Activated CD8-positive, alpha-beta T cell treated with anti-CD3 and anti-CD28 coated beads, Interleukin-2, amount 10 ng/mL, durations not matched to agents 7 days and 5 days (primary cell): ENCODE measurements at places on chromosomes 1 and 21. TPM values are rescaled to one million over a fixed set of nuclear protein-coding genes. Genes with fewer than 3 reads are reported as not detected.

- H3K4me1 ChIP-seq: peaks cover 6% of the 10 kb centered on the region
- no peak overlapping the region for H3K27ac ChIP-seq
- H3K4me3 ChIP-seq: no peak overlapping the region
- no peak for DNase-seq
These were observed 32.4 kb downstream of the STYXL2 start for GRCh38 chr1:167126317-167126716.

GRCh38 chr1:119327450-119328155 is 41.0 kb upstream of the HAO2 start:
- peaks cover 7% of the 10 kb centered on the region for H3K27me3 ChIP-seq
- peak; percentile 32 for DNase-seq
- H3K4me3 ChIP-seq: peak overlapping the region; percentile 63
- H3K4me1 ChIP-seq: peaks cover 37% of the 10 kb centered on the region
- no peaks in the 10 kb centered on the region for H3K36me3 ChIP-seq

GRCh38 chr21:28333578-28334075 is 659.0 kb downstream of the LTN1 start:
- DNase-seq: no peak
- H3K4me3 ChIP-seq: no peak overlapping the region
- H3K27me3 ChIP-seq: no peaks in the 10 kb centered on the region

- H3K36me3 ChIP-seq: no peaks in the 10 kb centered on the region
- no peaks in the 10 kb centered on the region for H3K27me3 ChIP-seq
- no peak for DNase-seq
- no peak overlapping the region for H3K4me3 ChIP-seq
These were observed 143.3 kb downstream of the SIPA1L2 start for GRCh38 chr1:232486454-232487207.

GRCh38 chr1:17696417-17697301 is 58.5 kb upstream of the ACTL8 start:
- peaks cover 7% of the 10 kb centered on the region for H3K4me1 ChIP-seq
- no peaks in the 10 kb centered on the region for H3K36me3 ChIP-seq
- H3K27me3 ChIP-seq: no peaks in the 10 kb centered on the region
- no peak overlapping the region for H3K27ac ChIP-seq

- peaks cover 2% of the 10 kb centered on the region for H3K4me1 ChIP-seq
- H3K27ac ChIP-seq: no peak overlapping the region
- H3K36me3 ChIP-seq: peaks cover 47% of the 10 kb centered on the region
- H3K4me3 ChIP-seq: no peak overlapping the region
- DNase-seq: no peak
- no peaks in the 10 kb centered on the region for H3K27me3 ChIP-seq
These were observed 18.0 kb downstream of the LRRC42 start for GRCh38 chr1:53964109-53964508.

GRCh38 chr1:99533909-99534637 is 111.8 kb upstream of the PALMD start:
- no peaks in the 10 kb centered on the region for H3K27me3 ChIP-seq
- H3K36me3 ChIP-seq: no peaks in the 10 kb centered on the region
- DNase-seq: no peak
- no peak overlapping the region for H3K27ac ChIP-seq
- no peak overlapping the region for H3K4me3 ChIP-seq

DNA sequence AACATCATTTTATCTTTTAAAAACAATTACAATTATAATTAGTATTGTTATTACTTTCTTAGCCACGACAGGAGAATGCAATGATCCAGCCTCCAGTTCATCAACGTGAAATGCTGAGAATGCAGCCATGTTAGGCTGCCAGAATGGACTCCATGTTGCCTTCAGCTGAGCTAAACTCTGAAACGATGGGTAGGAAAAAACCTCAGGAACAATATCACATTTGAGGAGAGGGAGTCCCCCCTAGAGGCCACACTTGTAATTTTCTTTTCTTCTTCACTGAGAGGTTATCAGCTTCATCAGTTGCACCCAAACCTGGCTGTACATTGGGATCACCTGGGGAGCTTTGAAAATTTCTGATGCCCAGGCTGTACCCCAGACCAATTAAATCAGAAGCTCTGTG is 34.6 kb upstream of the DNAH14 start:
- no peak overlapping the region for H3K27ac ChIP-seq
- no peak for DNase-seq
- no peaks in the 10 kb centered on the region for H3K36me3 ChIP-seq
- no peaks in the 10 kb centered on the region for H3K27me3 ChIP-seq
- H3K4me1 ChIP-seq: no peaks in the 10 kb centered on the region

- no peak for DNase-seq
- H3K4me1 ChIP-seq: peaks cover 6% of the 10 kb centered on the region
- no peak overlapping the region for H3K27ac ChIP-seq
- no peaks in the 10 kb centered on the region for H3K36me3 ChIP-seq
These were observed 34.0 kb upstream of the RAP1A start for GRCh38 chr1:111585447-111586086.

DNA sequence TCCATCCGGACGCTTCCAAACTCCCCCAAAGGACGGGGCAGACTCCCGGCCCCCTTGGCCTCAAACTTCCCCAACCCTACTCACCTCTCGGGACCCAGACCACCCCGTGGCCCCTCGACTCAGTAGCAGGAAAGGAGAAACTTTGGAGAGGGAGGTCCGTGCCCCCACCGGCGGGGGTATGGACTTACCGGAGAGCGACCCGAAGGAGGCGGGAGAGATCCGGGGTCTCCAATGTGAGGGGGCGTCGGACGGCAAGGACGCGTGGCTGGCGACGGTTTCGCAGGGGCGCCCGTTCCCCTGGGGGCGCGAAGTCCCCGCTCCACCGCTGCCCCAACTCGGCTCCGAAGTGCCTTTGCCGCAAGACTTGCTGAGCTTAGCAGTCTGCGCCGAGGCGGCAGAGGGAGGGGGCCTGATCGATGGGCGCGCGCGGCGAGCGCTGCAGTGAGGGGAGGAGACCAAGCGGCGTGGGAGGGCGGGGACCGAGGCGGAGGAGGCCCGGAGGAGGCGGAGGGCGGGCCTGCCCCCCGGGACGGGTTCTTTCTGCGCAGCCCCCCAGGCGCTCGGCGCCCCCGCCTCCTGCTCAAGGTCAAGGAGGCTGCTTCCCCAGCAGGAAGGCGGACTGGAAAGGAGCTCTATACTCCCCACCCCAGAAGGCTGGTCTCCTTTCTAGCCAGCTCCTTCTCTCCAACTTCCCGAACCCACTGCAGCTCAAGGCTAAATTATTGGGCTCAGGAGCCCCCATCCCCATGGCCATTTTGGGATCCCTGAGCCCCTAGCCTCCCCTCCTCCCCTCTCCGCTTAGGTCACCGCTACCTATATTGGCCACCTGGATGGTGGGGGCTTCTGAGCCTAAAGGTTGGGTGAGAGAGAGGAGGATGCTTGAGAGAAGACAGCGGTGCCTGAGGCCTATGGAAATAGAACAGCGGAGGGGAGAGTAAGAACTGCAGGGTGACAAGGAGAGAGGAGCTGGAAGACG is at the start of gene SYT2:
Gene SYT2 (minus strand): TSS at position 385 of the 976 bp plus-strand sequence. CDS start 104,682 bp downstream, outside the sequence.
- H3K27ac ChIP-seq: no peak within 1 kb of the TSS
- no peaks in the 10 kb centered on the region for H3K4me1 ChIP-seq
- H3K27me3 ChIP-seq: peaks cover 74% of the 10 kb centered on the region
- DNase-seq: peak; percentile 33
- no peak within 1 kb of the TSS for H3K4me3 ChIP-seq

DNA sequence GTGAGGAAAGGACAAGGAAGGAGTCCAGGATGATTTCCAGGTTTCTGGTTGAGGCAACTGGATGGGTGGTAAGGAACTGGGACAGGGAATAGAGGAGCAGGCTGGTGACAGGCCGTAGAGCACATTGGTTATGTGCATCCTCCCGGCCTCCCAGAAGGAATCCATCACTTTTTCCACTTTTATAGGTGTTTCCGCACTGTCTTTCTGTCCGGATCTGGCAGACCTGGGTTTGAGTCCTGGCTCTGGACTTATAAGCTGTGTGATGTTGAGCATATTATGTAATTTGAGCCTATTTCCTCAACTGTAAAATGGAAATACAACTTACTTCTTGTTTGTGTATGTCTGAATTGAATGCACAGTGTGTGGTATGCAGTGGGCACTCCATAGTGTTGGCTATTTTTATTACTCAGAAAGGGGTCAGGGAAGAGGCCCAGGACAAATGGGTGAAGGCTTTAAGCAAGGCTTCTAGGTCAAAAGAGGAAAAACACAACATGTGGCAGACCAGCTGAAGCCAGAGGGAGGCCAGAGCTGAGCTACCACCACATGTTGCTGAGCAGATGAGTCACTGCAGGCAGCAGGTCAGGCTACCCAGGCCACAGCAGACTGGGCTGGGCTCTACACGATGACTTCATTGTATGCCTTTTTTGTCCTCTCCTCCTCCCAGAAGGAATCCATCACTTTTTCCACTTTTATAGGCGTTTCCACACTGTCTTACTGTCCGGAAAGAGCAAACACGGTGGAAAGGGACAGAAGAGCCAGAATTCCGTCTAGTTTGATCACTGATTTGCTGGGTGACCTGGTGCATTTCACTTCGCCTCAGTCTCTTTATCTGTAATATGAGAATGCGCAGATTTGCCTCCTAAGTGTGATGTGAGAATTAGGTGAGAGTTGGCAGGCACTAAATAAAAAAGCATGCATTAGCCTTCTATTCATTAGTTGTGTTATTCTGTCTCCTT is 791 bp upstream of the MAST2 start:
- peaks cover 21% of the 10 kb centered on the region for H3K36me3 ChIP-seq
- H3K4me3 ChIP-seq: peak overlapping the region; percentile 78
- no peaks in the 10 kb centered on the region for H3K27me3 ChIP-seq
- peak overlapping the region; percentile 85 for H3K27ac ChIP-seq
- peak; percentile 42 for DNase-seq

DNA sequence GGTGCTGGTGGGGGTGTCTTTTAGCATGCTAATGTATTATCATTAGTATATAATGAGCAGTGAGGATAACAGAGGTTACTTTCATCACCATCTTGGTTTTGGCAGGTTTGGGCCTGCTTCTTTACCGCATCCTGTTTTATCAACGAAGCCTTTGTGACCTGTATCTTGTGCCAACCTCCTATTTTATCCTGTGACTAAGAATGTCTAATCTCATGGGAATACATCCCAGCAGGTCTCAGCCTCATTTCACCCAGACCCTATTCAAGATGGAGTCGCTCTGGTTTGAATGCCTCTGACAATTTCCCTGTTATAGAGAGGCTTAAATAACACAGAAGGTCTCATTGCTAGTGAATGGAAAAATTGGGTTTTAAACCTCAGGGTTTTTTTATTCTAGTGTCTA is 300.8 kb upstream of the PROX1 start:
- H3K4me3 ChIP-seq: no peak overlapping the region
- no peak overlapping the region for H3K27ac ChIP-seq
- DNase-seq: no peak
- H3K27me3 ChIP-seq: no peaks in the 10 kb centered on the region

- DNase-seq: no peak
- no peaks in the 10 kb centered on the region for H3K36me3 ChIP-seq
- peaks cover 17% of the 10 kb centered on the region for H3K27me3 ChIP-seq
- H3K27ac ChIP-seq: no peak overlapping the region
- peaks cover 10% of the 10 kb centered on the region for H3K4me1 ChIP-seq
- H3K4me3 ChIP-seq: no peak overlapping the region
These were observed 4.9 kb downstream of the PLEKHN1 start for GRCh38 chr1:970973-971730.

- H3K4me1 ChIP-seq: no peaks in the 10 kb centered on the region
- H3K36me3 ChIP-seq: peaks cover 50% of the 10 kb centered on the region
- H3K4me3 ChIP-seq: no peak overlapping the region
- H3K27ac ChIP-seq: no peak overlapping the region
These were observed 29.3 kb downstream of the AK2 start for GRCh38 chr1:33007190-33008050.

- peak overlapping the region; percentile 95 for H3K4me3 ChIP-seq
- peak overlapping the region; percentile 91 for H3K27ac ChIP-seq
- H3K4me1 ChIP-seq: peaks cover 46% of the 10 kb centered on the region
- H3K36me3 ChIP-seq: peaks cover 27% of the 10 kb centered on the region
- H3K27me3 ChIP-seq: peaks cover 3% of the 10 kb centered on the region
- peak; percentile 54 for DNase-seq
These were observed 28.3 kb upstream of the A3GALT2 start for GRCh38 chr1:33349081-33349759.

DNA sequence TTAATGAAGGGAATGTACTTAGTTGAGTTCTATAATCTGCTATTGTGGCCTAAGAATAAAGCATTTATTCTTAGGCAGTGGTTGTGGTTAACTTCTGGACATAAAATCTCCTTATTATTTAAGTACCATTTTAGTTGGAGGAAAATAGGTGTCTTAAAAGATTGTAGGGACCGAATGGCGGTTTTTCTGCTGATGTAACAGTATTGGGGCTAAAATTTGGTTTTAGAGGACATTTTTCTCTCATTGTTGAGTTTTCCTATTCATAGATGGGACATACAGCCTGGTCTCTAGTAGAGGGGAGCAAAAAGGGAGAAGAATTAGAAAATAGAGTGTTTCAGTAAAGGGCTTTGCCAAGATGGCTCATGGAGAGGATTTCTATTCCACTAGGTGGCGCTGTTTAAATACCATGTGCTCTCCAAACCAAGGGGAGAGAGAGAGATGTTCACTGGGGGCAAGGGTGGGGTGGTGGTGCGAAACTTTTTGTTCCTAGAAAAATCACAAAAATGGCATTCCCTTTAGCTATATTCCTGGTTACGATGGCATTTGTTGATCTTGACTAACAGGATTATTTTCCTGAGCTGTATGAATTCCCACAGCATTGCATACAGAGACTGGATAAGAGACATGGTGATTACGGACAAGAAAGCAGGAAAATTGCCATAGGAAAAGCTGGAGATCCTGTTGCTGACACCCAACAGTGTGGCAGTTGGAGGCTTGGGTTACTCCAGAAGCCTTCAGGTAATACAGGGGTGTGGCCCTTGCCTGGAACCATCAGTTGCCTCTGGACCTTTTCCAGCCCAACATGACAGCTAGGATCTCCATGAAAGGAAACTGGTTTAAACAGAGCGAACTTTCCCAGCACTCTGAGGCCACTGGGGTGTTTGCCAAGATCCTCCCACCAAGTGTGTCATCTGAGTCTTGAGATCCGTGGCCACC is 18.2 kb upstream of the FCGR2A start:
- peak; percentile 66 for DNase-seq
- peaks cover 24% of the 10 kb centered on the region for H3K4me1 ChIP-seq
- H3K4me3 ChIP-seq: no peak overlapping the region
- H3K27me3 ChIP-seq: peaks cover 38% of the 10 kb centered on the region
- no peaks in the 10 kb centered on the region for H3K36me3 ChIP-seq

- H3K4me3 ChIP-seq: no peak overlapping the region
- no peak for DNase-seq
- H3K27me3 ChIP-seq: no peaks in the 10 kb centered on the region
- H3K27ac ChIP-seq: no peak overlapping the region
- H3K4me1 ChIP-seq: peaks cover 12% of the 10 kb centered on the region
These were observed 63.5 kb downstream of the LRIG2 start for GRCh38 chr1:113136476-113136875.

- H3K27me3 ChIP-seq: no peaks in the 10 kb centered on the region
- peaks cover 3% of the 10 kb centered on the region for H3K36me3 ChIP-seq
- H3K4me1 ChIP-seq: peaks cover 4% of the 10 kb centered on the region
- H3K4me3 ChIP-seq: no peak overlapping the region
These were observed 87.7 kb downstream of the NPHP4 start for GRCh38 chr1:5904551-5904950.

GRCh38 chr1:162217706-162218105 is 148.2 kb downstream of the NOS1AP start:
- no peak overlapping the region for H3K27ac ChIP-seq
- no peaks in the 10 kb centered on the region for H3K4me1 ChIP-seq
- peaks cover 8% of the 10 kb centered on the region for H3K27me3 ChIP-seq
- no peaks in the 10 kb centered on the region for H3K36me3 ChIP-seq
- H3K4me3 ChIP-seq: no peak overlapping the region

Gene NAV1
- 1.9 TPM for total RNA-seq

Gene CDC20
- total RNA-seq: 232 TPM

Gene MTMR11
- 1.0 TPM for total RNA-seq

Gene DNASE2B
- total RNA-seq: not detected

Gene CLDN17
- total RNA-seq: not detected

Gene SPATA21
- total RNA-seq: not detected

Gene CDC42SE1
- 238 TPM for total RNA-seq
